ENCODE measurements at places on chromosomes 2 and 18.
A peak's percentile ranks its signal among the peaks of the same experiment; 100 is the strongest.

GRCh38 chr2:200300065-200300464 lies 6.4 kb upstream of the SPATS2L start:
- DNase-seq, result no peak

DNA sequence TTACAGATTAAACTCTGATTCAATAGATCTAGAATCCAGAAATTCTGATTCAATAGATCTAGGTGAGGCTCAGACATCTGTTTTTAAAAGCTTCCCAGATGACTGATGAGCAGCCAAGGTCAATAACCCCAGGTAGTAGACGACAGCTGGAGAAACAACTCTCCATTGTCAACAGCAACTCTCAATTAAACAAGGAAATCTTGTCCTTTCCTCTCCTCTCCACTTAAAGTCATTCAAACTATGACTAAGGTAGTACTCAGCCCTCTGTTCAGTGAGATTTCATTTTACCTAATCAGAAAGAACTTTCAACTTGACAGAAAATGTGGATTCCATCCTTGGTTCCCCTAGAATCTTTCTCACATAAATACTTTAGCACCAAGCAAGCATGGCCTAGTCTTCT lies 94.6 kb upstream of the SCG2 start:
- no peak for DNase-seq

GRCh38 chr2:144830543-144830942 lies 310.6 kb upstream of the ZEB2 start:
- no peak for DNase-seq

DNA sequence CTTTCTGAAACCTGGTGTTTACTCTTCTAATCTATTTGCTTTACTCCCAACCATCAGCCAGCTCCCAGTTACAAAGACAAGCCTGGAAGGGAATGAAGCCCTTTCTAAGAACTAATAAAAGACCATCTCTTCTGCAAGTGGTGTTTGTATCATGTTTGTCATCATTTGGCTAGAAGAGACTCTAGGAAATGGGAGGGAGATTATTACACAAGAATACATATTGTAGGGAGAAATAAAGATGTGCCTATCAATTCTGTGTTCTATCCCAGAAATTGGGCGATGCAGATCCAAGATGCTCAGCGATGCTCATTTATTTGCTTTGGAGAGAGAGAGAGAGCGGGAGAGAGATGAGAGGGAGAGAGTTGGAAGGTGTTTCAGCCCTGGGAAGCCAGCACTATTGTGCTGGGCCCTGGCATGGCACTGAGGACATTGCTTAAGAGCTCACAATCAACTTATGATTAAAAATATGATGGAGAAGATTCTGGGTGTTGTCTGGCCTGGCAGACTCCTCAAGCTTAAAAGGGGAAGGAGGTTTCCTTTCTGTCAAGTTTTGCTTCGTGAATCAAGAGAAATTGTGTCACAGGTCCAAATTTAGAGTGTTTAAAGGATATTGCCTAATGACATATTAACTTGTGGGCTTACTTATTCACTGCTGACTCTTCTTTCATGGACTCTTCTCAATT lies 41.8 kb upstream of the AFF3 start:
- DNase-seq, result peak; percentile 56

DNA sequence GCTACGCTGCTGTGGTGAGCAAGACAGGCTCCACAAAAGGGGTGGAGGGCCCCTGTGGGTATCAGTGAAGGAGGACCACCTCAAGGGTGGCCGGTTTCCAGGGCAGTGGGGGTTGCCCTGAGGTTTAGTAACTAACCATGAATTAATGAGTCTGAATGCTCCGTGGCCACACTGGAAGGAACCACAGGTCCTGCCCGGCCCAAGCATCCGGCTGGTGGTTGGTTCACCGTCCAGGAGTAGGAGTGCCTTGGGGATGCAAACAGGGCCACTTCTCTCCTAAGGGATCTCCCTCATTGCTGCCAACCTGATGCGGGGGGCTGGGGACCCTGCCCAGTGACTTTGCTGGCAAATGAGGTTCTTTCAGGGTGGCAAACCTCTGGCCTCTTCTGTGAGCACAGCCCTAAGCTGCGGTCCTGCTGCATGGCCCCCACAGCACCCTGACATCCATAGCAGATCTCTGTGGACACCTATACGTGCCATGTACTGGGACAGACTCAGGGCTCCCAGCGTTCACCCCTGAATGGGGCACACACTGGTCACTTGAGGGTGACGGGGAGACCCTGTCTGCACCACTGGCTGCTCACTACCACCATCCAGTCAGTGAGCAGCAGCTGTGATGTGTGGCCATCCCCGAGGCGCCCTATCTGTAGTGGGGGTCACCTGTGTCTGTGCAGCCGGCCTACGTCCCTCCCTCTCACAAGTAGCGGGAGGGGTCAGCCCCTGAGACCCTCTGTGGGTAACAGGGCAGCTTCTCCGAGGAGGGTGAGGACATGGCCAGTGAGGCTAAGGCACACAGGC lies 41.6 kb downstream of the HS6ST1 start:
- no peak for DNase-seq

DNA sequence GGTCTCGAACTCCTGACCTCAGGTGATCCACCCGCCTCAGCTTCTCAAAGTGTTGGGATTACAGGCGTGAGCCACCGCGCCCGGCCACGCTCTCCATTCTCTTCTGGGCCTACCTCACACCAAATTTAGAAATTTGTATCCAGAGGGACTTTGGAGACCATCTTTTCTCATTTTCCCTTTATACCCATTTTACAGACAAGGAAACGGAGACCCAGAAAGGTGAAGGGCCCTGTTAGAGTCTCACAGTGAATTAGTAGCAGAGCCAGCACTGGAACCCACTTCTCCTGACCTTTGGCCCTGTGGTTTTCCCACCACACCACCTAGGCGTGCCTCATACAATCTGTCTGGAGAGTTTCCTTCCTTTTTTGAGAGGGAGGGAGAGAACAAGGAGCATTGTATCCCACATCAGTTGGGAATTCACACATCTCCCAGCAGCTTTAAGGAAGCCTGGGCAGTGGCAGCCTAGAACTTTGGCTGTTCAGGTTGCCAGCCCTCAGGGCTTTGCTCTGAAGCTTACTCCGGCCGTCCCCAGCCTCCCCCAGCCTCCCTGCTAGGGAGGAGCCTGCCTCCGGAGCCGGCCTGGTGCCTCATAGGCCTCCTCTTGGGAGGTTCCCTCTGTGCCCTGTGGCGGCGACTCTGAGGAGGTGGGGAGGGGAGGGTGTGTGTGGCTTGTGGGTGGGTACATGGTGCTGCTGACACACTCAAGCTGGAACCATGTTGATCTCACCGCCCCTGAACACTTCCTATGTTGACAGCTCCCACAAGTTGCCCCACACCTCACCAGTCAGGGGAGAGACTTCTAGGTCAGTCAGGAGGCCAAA lies 13.8 kb downstream of the FOSL2 start:
- DNase-seq, result peak; percentile 82

DNA sequence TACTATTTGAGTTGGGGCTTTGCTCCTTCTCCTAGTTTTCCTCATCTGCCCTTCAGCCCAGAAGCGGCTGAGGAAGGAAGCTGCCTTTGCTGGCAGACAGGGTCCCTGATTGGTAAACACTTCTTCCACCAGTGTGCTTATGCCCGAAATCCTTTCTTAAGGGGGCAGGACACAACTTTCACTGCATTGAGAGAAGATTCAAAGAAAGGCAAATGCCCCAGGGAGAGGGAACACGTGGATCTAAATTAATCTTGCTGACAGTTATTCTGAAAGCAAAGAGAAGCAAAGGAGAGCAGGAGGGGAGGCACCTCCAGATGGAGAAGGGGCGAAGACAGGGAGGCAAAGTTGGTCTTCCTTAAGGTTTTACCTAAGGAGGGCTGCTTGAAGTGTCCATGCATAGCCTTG lies 92.1 kb upstream of the EFEMP1 start:
- no peak for DNase-seq

DNA sequence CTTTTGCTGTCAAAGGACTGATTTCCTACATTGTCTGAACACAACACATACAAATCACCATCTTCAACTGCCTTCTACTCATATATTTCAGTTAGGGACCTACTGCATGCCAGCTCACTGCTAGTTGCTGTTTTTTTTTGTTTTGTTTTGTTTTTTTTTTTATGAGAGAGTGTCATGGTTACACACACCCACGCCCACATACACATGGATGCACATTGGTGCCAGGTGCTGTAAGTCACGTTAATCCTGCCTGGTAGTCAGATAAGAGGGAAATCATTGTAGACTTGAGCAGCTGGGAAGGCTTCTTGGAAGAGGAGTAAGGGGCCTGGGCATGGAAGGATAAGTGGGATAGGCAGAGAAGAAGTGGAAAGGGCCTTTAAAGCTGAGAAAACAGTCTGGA lies 209.9 kb downstream of the TDRD15 start:
- DNase-seq, result no peak

DNA sequence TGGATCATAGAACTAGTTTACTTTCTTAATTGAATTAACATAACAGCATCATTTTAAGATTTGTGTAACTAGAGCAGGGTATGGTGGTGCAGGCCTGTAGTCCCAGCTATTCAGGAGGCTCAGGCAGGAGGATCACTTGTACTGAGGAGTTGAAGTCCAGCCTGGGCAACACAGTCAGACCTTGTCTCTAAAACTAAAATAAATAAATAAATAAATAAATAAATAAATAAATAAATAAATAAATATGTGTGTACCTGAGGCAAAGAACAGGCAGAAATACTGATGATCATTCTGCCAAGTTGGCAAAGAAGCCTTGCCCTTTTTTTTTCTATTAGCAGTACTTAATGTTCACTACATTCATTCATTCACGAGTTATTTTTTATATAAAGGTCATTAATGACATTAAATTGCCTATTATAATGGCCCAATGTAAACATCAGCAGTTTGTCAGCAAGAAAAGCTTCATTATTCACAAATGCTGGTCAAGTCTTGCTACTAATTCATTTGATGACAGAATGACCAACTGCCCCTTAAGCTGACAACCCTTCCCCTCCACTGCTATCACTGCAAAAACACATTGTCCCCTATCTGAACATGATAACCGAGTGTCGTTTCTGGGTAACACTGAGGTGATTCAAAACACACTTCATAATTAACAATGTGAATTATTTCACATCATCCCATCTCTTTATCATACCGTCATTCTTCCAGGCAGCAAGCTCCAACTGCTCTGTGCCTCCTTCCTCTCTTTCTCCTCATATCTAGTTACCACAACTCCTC lies 39.0 kb downstream of the ARL5A start:
- no peak for DNase-seq

GRCh38 chr2:134582547-134582899 lies 136.3 kb downstream of the TMEM163 start:
- DNase-seq, result no peak

DNA sequence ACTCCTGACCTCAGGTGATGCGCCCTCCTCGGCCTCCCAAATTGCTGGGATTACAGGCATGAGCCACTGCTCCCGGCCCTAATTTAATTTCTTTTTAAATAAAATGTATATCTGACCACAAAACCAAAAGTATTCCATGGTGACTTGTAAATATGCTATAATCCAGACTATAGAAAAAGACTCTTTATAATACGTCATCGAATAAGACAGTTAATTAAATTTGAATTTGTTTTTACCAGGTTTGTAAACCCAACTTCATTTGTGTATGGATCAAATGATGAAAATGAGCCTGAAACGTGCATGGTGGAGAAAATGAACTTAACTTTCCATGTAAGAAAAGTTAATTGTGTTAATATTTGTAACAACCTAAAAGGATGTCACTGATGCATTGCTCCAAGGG lies 69.9 kb downstream of the ITGA4 start:
- no peak for DNase-seq
